ENCODE measurements at places on chromosomes 1 and 21.

DNA sequence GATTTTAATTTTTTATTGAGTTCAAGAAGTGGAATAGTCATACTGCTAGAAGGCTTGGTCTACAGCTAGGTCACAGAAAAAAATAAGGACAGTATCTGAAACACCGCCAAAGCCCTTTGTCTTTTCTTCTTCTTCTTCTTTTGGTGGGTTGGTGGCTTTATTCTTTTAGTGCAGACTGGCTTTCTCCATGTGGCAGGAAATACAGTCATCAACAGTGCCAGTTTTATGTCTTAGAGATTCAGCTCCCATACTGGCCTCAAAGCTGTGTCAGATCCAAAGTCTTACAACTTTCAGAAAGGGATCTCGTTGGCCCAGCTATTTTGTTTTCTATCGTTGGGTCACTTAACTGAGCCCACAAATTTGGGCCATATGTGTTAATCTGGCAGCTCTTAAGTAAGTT, 58.2 kb downstream of the FNBP1L start:
- DNase-seq, result peak; percentile 4

DNA sequence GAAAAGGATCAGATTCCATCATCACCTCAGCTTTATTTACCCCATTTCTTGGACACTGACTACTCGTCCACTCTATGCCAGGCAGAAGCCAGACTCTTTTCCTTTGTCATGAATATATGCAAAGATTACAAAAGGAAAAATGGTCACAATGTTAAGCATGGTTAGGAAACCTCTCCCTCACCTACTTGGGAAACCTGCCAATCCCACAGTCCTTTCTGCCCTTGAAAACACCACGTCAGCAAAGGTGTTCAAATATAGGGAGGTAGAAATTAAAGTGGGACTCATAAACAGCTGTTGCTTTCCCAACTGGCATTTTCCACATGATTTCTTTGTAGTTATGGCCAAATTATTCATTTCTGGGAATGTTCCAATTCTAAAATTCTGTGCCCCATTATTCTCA, 16.2 kb upstream of the ATP13A2 start:
- DNase-seq, result no peak

DNA sequence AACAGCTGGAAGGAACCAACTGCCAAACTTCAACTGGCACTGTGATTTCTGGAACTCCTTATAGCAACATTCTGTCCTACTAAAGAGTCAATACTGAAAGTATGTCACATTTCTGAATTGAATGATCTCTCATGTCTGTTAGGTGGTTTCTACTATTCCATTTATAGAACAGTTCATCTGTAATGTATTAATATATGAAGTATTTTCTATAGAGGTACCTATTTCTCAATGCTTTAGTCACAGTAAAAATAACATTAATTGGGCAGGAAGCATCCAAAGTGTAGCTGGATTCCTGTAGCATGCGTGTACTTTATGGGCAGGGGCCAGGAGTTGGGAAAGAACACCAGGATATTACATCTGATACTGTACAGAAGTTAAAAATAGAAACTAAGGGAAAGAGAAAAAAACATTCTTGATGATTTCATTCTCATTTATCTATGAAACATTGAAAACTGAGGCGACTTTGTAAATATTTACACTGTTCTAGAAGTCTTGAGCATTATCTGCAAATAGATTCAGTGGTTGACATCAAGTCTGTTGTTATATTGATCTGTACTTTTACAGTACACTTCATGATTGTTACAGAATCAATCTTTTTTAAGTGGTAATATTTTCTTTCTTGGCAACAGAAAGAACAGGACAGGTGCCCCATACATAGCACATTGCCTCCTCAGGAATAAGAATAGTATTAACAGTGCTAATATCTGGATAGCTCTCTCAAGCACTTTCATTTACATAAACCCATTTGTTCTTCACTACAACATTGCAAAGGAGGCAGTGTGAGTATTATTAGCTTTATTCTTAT, 6.2 kb upstream of the ZNF281 start:
- DNase-seq, result peak; percentile 98

DNA sequence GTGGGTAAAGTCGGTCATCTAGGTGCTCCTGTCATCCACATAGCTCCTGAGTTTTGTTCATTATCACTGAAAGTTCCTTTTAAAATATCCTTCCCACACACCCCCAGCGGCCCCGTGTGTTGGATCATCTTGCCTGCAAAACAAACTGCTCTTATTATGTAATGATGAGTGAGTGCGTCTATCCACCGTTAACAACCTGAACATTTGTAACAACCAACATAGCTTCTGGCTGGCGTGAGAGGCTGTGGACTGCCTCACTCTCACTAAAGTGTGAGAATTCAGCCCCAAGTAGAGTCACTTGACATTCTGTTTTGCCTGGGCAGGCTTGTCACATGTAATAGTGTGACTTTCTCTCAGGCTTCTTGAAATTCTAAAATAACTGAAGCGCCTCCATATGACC, 14.5 kb upstream of the KCNA2 start:
- DNase-seq, result no peak

DNA sequence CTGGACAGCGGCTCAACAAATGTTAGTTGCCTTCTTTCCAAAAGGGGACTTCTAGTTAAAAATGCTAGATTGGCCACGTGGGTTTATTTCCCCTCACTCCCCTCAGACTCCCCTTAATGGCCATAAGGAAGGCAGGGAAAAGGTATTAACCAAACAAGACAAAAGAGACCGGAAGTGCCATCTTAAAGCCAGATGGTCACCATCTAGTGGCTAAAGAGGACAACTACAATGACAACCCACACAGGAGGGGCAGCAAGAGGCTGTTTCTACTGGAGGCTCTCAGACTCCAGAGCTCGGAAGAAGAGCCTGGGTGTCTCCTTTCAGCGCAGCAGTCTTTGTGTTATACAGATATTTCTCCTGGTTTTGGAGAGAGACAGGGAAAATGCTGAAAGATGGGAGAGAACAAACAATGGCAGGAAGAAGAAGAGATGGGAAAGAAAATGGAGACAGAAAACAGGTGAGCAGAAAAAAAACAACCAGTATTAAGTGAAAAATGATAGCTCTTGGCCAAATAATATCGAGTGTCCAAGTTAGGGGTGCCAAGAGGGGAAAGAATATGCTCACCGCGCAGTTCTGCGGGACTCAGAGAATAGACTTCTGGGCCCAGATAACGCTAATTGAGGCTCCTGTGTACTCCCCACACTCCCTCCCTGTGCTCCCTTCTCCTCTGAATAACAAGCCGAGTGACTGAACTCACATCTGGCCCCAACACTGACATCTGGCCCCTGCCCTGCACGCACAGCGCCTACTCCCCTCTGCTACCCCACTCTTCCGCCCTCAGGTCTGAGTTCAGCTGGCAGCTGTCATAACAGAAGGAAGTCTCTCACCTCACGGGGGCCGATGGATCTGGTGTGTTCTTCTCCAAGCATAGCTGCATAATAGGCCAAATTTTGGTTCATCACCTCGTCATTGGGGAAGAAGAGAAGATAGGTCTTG, 9.6 kb downstream of the P3H1 start:
- peak; percentile 71 for DNase-seq

DNA sequence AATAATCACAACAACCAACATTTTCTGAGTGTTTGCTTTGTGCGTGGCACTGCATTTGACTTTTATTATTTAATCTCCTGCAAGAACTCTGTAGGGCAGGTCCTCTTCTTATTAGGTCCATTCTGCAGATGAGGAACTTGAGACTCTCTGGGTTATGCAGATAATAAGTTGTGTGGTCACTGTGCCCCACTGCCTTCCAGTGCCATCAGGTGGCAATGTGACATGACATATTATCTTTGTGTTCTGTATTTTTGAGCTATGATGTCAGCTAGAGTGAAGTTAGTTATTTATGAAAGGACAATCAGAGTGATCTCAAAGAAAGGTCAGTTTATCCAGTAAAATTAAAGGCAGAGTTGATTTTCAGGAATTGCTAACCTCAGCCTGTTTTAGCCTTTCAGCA, 196.0 kb downstream of the FMN2 start:
- DNase-seq, result no peak

DNA sequence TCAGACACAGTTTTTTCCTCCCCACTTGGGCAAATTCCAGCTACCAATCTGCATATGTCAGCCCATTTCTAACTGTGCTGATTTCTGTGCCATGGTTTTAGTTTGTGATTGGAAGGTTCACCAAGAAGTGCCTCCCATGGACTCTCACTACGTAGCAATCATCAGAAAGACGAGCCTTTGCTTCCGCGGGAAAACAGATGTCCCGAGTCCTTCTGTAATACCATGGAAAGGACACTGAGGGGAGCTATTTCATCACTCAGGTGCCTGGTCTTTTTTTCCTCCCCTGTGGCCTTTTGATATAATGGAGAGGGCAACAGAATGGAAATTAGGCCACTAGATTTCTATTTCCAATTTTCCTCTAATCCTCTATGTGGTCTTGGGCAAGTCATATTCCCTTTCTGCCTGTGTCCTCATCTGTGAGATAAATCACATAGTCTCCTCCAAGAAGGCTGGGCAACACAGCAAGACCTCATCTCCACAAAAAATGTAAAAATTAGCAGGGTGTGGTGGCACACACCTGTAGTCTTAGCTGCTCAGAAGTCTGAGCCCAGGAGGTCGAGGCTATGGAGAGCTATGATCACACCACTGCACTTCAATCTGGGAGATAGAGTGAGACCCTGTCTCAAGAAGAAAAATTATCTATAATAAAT, 24.8 kb downstream of the LEMD1 start:
- peak; percentile 54 for DNase-seq

DNA sequence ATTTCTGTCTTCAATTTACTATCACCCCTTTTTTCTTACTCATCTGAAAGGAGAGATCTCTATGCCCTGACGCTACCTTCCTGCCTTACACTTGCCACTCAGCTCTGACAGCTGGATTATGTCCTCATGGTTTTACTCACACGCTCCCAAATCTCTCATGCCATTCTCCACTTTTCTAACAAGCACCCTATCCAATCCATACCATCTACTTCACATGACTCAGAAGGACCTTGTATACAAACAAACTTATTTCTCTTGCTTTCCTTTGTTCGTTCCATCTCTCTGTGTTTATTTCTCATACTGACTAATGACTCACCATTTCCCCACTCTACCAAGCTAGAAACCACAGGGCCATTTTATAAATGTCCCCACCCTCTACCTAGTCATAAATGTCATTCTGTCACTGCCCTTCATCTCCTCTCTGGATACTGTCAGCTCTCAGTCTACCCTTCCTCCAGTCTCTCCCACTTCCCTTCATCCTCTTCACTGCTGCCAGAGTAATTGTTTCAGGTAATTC, 87.3 kb downstream of the USP24 start:
- DNase-seq, result peak; percentile 39

DNA sequence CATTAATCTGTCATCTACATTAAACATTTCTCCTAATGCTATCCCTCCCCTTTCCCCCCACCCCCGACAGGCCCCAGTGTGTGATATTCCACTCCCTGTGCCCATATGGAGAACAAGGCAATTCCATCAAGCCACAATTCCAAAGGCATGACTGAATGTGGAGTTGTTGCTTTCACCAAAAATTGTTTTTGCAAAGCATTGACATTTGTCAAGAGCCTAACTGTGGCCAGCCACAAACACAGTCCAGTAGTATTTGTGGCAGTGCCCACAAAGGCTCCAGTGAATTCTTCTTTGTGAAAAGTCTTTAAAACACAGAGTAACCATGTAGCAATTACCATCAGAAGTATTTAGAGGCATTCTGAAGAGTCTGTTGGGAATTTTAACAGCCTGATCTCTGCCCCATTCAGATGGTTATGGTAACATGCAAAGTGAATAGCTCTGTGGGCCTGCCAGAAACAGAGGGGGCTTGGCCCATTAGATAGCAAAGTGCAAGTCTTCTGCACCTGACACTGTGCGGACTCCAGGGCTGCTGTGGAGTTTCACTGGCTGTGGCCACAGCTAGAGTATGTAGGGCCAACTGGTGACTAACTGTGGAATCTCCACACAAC, 11.6 kb upstream of the LRRC53 start:
- DNase-seq, result no peak

DNA sequence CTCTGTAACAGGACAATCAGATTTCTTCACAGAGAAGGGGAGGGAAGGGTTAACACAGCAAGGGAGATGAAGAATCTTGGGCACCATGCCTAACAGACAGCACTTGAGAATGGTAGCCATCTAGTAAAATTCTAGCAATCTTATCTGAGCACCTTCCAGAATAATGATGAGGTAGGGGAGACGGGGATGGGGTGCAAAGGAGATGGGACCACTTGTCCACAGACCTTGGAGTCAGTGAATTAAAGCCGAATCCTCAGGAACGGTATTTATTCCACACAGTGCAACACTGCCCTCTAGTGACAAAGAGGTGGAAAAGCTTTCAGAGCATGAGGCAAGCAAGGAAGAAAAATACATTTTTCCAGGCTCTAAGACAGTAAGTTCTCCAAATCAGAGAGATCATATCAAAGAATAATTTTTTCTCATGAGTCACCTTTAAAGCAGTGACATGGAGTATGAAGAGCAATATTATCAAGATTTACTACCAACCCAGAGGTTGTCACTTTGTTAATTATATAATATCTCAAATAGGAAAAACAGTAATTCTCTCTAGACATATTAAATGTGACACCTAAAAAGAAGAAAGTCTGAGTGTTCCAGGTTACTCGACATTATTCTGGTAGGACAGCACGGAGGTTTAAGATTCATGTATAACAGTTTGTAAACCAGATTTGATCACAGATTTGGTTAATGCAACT, 43.3 kb upstream of the LPAR3 start:
- peak; percentile 73 for DNase-seq

GRCh38 chr1:161185732-161186311, 8.5 kb upstream of the B4GALT3 start:
- peak; percentile 30 for DNase-seq

DNA sequence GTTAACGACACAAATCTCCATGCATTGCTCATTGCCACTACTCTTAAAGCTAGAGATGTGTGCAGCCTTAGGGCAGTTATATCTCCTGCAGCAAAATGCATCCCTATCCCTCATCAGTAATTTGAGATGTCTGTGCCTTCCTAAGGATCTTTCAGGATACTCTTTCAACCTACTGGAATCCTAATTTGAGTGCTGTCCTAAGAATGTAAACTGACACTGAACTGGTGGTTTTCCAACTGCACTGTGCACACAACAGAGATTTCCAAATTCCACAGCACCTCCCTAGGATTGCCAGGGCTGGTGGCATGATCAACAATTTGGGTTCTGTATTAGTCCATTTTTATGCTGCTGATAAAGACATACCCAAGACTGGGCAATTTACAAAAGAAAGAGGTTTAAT, 193.9 kb downstream of the LTN1 start:
- peak; percentile 34 for DNase-seq

- no peak for DNase-seq
Observed at GRCh38 chr1:210263963-210264362, 31.4 kb downstream of the SERTAD4 start.

GRCh38 chr1:50156241-50157010, 47.7 kb downstream of the ELAVL4 start:
- DNase-seq, result peak; percentile 42

GRCh38 chr1:7845761-7846160, 7.1 kb downstream of the UTS2 start:
- DNase-seq, result no peak
